ENCODE measurements at places on chromosomes 3 and 15.

DNA sequence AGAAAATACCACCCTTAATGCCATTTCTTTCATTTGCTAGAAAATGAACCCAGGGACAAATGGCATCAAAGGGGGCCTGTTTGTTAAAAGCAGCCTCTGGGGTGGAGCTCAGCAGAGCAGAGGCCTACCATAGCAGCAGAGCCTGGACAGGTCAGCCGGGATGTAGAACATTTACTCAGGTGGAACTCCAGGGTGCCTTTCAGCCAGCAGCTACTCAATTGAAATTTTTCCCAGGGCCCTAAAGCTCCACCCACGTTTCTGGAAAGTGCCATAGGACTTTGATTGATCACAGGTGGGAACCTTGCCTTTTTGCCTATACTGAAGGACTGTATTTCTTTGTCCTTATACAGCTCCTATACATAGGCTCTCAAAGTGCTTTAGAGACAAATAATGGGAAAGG, 74.5 kb upstream of the C15orf61 start:
- no peak for DNase-seq

DNA sequence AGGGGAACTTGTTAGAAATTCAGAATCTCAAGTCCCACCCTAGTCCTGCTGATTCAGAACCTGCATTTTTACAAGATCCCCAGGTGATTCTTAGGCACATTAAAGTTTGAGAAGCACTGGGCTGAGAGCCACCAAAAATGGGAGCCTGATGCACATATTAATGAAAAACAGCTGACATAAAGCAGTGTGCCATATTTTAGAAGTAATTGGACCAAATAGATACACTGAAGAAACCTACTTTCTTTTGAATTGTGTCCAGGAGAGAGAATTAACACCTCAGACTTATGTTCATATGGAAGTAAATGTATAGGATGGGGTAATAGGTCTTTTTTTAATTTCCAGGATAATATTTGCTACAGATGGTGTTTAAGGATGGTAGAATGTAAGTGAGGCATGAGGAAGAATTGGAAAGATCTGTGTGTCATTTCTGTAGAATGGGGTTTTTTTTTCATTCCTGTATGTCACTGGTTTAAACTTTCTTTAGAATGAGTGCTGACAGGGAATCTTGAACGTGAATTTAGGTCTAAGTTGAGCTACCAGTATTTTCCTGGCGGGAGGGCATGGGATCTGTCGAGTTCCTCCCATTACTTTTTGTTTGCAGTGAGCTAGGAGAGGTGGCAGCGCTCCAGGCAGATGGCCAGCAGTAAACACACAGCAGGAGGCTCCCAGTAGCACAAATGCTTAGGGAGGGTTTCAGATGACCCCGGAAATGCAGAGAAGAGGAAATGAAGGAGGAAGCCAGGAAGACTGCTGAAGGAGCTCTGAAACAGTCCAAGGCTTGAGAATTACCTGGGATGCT, 185.6 kb downstream of the PLCL2 start:
- no peak for DNase-seq

- no peak for DNase-seq
These were observed 18.3 kb upstream of the ATP8B4 start for GRCh38 chr15:50137330-50137761.

DNA sequence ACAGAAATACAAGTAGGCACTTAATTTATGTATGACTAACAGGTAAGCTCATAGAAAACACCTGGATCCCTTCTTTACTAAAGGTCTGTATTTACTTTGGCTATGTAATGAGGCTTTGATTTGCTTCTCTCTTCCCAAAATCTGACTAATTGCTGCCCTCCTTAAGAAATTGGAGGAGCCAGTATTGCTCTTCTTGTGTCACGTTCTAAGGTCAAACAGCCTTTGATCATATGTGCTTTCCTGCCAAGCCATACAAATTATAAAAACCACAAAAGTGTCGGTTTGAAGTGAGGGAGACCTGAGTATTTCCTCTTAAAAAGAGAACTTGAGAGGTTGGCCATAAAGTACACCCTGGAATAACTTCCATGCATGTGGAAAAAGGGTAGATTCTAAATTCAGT, 112.1 kb upstream of the MB21D2 start:
- no peak for DNase-seq

DNA sequence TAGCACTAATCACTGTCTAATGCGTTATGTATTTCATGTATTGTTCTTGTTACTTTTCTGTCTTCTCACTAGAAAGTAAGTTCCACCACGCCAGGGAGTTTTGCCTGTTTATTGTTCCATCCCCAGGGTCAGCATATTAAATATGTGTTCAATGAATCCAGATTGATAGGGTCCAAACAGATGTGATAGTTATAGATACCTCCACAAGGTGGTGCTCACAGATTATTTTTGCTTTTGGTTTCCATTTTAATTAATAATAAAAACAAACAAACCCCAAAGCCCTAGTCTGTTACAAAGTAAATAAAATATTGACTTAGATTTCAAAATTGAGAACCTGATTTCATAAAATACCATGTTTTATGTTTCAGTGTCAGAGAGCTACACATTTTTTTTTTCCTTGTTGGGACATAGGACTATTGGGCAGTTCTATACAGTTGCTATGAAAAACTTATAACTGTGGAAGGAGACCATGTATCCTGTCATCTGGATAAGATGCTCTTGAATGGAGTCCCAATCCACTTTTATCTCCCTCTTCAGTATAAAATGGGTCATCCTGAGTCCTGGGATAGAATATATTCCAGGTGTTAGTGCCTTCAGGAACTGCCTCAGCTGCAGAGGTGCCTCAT, 12.4 kb downstream of the OTOL1 start:
- DNase-seq = no peak

- DNase-seq = no peak
These were observed 2.8 kb downstream of the NFKBIZ start for GRCh38 chr3:101851850-101852714.

DNA sequence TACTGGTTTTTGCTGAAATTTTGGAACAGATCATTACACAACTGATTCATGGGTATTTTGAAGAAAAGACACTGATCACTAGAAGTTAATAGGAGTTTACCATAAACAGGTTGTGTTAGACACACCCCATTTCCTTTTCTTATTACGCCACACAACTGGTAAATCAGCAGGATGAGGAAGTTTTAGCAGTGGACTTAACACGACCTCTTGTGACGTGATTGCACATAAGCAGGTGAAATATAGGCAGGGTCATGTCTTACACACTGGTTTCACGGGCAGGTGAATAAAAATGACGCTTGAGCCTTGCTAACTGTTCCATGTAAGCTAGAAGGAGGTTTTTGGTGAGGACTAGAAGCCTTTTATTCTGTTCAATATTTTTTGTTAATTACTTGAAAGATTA, 27.1 kb upstream of the TPRG1 start:
- no peak for DNase-seq

GRCh38 chr3:66362541-66362941, 138.3 kb downstream of the LRIG1 start:
- no peak for DNase-seq

DNA sequence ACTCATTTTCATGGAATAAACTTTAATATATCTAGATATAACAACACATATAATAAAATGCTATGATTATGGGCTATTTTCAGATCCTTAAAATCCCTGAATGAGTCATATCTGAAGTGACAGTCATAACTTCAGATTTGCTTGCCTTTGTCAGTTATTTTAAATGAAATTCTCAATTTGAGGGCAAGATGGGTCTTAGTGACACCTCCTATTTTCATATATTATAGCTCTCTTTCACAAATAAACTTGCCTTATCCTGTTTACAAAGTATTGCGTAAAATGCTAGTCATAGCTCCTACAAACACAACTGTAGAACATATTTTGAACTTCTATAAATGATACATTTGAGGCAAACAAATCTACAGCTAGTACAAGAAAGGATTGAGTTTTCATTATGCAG, 6.2 kb upstream of the THRB start:
- no peak for DNase-seq

DNA sequence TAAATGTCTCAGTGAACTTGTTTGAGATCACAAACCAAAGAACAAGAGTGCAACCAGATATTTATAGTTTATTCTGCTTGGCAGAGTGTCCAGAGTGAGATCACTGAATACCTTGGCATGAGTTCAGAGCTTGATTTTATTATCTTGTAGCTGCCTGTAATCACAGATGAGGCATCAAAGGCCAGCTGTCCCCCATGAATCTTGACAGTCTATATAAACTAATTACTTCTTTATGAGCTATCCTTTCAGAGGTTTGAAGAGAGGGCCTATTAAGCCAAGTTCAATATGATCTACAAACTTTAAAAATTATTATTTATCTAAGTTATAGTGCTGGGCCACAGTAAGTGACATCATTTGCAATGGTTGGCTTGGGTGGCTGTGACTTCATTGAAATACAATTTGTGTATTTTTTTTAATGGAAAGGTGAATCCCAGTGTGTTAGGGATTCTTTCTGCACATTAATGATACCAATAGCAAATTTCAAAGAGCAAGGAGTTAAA, 251.5 kb downstream of the CLSTN2 start:
- DNase-seq = no peak

GRCh38 chr3:78497767-78498166, 1270.0 kb downstream of the ROBO1 start:
- DNase-seq = no peak

GRCh38 chr15:84926491-84927230, 42.2 kb downstream of the SLC28A1 start:
- no peak for DNase-seq

- no peak for DNase-seq
These were observed 232.6 kb downstream of the SI start for GRCh38 chr3:164845739-164846138.

DNA sequence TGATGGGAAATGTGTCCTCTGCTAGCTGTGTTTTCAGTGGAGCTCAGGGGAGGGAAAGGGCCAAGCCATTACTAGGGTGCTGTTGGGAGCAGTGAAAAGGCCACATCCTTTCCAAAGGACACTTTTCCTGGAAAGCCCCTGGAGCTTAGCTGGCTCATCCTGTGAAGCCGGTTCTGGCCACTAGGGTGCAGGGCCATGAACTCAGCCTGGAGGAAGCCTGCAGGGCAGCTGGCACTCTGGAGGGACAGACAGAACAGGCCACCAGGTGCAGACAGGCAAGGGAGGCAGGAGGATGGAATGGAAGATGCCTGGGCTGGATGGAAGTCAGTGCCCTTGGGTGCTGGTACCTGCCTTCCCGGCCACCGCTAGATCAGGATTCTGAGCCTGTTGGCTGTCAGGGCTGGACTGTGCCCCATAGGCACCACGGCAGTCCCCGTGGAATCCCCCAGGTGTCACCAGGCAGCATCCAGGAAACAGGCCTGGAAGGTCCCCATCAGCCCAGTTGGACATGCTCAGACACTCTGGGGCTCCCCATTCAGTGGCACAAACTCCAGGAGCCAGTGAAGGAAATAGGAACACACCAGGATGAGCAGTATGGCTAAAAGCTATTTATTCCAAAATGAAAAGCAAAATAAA, 76.2 kb upstream of the C2CD4B start:
- no peak for DNase-seq

DNA sequence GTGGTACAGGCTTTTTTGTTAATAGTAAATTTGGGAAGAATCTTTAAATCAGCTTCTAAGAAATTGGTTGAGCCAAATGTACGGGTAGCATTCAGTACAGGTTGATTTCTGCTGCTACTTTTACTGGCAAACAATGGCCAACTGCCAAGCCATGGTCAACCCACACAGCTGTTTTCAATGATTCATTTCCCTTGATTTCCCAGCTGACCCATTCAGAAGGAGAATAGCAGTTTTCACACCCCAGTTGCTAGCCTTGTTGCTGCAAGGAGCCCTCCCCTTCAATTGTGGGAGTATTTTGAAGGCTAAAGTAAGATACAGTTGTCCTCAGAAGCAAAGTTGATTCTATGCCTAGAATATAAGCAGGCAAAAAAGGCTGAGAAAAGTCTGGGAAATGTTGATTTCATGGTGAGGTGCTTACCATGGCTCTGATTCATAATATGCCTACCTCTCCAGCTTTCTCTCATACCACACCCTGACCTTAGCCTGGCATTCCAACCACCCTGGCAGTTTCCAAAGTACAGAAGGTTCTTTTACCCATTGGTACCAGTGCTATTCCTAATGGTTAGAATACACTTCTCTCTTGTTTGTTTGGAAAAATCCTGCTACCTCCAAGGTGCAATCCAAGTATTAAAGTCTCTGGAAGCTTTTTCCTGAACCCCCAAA, 320.3 kb upstream of the TGFBR2 start:
- no peak for DNase-seq

DNA sequence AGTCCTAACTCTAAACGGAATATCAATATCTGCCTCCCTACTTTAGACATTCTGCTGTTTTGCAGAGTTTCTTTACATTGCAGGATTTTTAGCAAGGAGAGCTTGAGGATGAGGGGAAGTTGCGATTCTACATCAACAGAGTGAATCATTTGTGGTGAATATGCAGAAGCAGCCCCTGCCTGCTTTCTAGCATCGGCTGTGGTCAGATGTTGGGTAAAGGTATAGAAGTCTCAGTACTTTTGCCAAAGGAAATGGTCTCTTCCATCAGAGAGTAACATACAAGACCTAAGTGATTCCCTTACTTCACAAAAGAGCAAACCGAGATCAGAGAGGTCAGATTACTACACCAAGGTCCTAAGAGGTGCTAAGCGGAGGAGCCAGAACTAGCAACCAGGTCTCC, 15.2 kb downstream of the ST3GAL6 start:
- DNase-seq = no peak

DNA sequence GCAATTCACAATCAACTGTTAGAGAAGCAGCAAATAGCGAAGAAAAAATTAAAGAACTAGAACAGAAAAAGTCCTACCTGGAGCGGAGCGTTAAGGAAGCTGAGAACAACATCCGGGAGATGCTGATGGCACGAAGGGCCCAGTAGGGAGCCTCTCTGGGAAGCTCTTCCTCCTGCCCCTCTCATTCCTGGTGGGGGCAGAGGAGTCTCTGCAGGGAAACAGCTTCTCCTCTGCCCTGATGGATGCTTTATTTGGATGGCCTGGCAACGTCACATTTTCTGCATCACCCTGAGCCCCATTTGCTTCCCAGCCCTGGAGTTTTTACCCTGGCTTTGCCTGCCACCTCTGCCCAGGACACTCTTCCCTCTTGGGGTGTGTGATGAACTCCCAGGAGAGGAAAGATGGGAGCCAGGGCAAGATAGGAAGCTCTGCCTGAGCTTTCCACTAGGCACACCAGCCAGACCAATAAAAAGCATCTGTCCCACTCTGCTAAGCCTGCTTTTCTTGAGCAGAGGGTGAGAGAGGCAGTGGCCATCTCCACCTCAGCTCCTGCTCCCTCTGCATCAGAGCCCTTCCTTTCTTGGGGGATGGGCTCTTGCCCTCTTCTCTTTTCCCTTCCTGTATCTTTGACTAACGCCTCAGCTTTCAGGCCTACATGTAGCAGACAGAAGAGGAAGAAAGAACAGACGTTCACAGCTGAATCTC, 39.4 kb downstream of the PPARG start:
- no peak for DNase-seq
